ENCODE measurements at places on chromosomes 2 and 18.

DNA sequence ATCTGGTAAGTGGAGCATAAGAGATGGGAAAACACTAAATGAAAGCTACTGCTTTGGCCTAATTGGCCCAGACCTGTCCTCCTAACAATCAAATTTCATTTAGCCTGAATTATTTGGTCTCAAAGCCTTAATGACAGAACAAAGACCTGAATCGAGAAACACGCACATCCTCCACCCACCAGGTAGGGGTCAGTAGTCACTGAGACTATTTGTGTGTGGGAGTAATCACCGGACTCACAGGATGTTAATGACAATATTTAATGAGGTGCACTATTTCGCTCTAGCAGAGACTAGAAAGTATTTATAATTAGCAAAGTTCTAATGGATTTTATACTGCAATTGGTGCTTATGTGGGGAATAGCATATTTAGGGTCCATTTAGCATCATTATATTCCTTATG, 68.1 kb downstream of the RBM43 start:
- DNase-seq = no peak

GRCh38 chr2:67408346-67408745, 11.2 kb downstream of the ETAA1 start:
- DNase-seq = no peak

- DNase-seq = no peak
Measured at GRCh38 chr2:113875135-113875534, 14.8 kb upstream of the ACTR3 start.

DNA sequence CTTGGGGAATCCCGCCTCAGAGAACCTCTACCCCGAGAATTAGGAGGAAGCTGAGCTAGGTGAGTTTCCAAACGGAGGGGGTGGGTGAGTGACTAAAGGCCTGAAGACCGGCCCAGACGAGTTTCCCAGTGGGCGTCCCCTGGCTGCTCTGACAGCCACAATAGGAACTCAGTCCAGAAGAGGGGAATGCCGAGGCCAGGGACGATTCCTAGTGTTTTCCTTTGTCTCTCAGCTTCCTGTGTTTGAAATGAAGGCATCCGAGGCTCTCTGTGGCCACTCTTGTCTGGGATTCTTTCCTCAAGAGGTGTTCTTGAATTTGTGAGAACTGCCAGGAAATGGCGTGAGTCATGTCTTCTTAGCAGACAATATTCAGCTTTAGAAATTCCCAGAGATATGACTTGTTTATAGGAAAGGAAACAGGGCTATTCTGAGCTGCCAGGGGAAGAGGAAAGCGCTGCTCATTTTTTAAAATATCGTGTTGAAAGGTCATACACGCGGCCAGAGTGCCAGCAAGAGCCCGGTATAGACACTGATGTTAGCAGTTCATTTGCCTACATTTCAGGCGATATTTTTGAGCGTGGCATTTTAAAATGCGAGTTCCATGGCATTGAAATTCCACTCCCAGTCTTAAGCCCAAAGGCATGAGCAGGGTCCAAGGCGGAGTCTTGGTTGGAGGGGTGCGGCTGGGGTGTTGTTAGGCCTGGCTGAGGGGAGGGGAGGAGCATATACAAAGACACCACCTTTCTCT, 169.1 kb upstream of the KLF7 start:
- peak; percentile 58 for DNase-seq

DNA sequence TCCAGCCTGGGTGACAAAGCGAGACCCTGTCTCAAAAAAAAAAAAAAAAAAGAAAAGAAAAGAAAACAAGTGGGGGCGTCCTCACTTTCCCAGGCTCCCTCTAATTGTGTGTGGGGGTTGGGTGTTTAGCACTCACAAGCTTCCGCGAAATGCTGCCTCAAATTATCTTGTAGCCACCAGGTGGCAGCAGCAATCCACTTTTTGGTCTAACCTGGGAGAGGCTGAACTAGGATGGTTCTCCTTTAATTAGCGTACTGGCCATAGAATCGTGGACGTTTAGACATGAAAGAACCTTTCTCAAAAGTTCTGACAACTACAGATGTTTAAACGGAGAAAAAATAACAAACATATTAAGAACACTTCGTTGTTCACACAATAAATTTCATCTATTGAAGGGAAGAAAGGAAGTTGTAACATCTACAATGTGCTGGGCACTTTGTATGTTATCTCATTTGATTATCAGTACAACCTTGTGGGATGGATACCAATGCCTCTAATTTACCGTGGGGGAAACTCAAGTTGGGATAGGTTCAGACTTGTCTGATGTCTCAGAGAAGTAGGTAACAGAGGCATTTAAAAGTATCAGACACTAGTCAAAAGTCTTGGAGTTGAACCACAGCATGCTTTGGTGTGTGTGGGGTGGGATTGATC, 122.7 kb upstream of the NABP1 start:
- peak; percentile 86 for DNase-seq

- no peak for DNase-seq
Measured at GRCh38 chr2:62396880-62397279, 109.1 kb downstream of the TMEM17 start.

GRCh38 chr2:214649440-214650205, 159.9 kb downstream of the BARD1 start:
- DNase-seq = no peak

DNA sequence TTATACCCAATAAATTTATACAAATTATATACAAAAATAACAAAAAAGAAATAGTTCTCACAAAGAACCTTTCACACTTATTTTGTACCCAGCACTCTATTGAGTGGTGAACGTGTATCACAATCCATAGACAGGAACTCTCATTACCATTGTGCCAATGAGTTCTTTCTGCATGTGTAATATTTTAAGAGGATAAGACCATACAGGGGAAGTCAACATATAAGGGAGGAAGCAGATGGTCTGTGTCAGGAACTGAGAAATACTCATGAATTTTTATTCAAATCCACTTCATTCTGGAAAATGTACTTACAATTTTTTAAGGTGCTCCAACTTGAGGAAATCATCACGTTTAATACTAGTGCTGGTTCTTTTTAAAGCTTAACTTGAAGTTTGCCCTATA, 27.1 kb upstream of the ELOA2 start:
- no peak for DNase-seq

- DNase-seq = no peak
Measured at GRCh38 chr2:152426801-152427200, 91.8 kb downstream of the FMNL2 start.

DNA sequence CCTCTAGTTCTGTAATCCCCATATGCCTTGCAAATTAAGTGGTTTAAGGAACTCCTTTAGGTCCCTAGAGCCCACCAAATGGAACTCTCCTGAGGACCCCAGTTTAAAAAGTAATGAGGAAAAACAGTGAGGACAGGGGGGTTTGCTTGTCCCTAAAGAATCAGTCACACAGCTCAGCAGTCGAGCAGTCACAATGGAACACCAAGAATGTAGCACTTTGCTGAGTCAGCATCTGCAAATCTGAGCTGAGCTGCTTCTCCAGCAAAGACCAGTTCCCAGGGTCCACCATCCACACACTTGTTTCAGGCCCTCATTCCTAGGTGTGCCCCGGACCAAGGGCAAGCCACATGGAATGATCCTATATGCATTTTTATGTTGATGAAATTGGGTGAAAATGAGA, 46.2 kb upstream of the NEDD4L start:
- no peak for DNase-seq

- DNase-seq = no peak
Measured at GRCh38 chr2:187477051-187477450, 29.0 kb upstream of the CALCRL start.

GRCh38 chr2:175853616-175853890, 148.5 kb downstream of the LNPK start:
- DNase-seq = no peak

GRCh38 chr2:157327200-157327599, 1.6 kb upstream of the ERMN start:
- no peak for DNase-seq

- DNase-seq = no peak
Measured at GRCh38 chr2:10289891-10290290, 12.8 kb upstream of the HPCAL1 start.

DNA sequence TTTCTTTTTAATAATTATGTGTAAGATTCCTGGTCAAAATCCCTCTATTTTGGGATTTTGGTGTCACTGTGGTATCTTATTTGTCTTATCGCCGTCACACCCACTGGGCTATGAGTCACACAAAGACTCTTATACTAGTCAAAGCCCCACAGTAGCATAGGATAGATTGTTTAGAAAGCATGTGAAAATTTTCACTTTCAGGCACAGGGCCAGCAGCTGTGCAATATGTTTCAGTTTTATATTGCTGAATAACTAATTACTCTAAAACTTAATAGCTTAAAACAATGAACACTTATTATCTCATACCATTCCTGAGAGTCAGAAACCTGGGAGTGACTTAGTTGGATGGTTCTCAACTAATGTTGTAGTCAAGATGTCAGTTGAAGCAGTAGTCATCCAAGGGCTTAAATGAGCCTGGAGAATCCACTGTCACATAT, 24.0 kb downstream of the CFAP210 start:
- DNase-seq = no peak

GRCh38 chr2:168912466-168912865, 11.4 kb downstream of the G6PC2 start:
- DNase-seq = no peak

DNA sequence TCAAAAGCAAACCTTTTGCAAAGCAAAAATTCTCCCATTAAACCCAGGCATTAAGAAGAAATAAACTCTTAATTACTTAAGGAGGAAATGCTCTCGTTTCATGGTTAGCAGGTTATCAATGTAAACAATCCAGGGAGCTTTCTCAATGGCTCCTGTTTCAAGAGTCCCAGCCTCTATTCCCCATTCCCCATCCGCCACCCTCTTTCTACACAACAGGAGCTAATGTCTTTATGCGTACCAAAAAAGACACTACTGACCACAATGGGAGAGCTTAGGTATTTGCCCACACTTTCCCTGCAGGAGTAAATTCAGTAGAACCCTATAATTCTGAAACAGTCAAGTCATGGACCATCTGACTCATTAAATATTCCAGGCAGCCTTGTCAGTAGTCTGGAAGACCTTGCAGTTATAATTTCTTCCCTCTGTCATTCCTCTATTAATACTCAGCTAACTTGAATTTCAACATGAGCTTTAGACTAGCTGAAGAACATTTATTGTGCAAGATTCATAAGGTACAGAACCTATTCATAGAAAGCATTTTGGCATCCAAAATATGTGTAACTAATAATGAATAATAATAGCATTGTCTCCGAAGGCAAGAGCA, 48.6 kb downstream of the SLC8A1 start:
- DNase-seq = no peak

GRCh38 chr18:73340135-73340977, 472.6 kb upstream of the NETO1 start:
- no peak for DNase-seq

GRCh38 chr2:9086465-9086864, 83.0 kb upstream of the MBOAT2 start:
- no peak for DNase-seq

DNA sequence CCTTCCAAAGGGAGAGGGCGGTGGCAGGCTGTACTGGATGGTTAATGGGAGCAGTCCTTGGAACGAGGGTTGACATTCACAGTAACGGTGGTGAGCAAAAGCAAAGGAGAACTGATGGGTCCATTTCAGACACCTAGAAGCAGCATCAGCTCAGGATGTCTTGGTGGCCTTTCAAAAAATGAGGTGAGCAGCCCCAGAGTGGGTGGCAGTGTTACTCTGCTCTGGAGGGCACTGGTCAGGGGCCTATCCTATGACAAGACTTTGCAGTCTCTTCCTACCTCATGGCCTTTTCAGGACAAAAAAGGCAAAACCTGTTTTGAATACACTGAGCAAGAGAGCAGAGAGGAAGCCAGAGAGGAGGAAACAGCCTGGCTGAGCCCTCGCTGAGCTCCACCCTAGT, 23.5 kb downstream of the CAPN14 start:
- no peak for DNase-seq

DNA sequence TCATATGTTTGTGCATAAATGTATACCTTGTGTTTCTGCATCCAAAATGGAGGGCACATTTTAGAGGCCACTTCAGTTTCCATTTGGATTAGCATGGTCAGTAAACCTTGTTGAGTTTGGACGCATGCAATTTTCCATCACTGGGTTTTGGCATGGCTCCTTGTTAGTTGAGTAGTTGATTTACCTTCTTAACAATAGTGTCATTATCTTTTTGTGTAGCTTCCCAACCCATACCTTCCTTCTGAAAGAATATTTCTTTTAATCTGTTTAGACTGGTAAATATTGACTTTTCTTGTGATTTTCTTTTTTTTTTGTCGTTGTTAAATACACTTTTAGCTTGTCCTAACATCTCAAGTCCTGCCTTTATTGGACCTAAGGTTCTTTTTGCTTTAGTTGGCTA, 15.5 kb downstream of the RPIA start:
- no peak for DNase-seq

DNA sequence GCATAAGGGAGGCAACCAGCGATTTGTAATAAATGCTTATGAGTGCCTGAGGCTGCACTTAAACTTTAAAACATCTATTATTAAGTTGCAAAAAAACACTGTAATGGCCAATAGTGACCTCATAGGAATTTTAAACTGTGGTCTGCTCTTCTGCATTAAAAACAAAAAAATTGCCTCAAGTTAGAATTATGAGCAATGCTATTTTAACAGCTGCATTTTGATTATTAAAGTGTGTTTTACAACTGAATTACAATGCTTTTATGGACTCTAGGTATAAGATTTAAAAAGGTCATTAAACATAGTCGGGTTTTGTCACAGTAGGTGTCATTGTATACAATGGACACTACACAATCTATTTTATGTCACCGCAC, 528.7 kb upstream of the FANCL start:
- DNase-seq = no peak

GRCh38 chr2:240794178-240794721, 25.8 kb downstream of the KIF1A start:
- no peak for DNase-seq

DNA sequence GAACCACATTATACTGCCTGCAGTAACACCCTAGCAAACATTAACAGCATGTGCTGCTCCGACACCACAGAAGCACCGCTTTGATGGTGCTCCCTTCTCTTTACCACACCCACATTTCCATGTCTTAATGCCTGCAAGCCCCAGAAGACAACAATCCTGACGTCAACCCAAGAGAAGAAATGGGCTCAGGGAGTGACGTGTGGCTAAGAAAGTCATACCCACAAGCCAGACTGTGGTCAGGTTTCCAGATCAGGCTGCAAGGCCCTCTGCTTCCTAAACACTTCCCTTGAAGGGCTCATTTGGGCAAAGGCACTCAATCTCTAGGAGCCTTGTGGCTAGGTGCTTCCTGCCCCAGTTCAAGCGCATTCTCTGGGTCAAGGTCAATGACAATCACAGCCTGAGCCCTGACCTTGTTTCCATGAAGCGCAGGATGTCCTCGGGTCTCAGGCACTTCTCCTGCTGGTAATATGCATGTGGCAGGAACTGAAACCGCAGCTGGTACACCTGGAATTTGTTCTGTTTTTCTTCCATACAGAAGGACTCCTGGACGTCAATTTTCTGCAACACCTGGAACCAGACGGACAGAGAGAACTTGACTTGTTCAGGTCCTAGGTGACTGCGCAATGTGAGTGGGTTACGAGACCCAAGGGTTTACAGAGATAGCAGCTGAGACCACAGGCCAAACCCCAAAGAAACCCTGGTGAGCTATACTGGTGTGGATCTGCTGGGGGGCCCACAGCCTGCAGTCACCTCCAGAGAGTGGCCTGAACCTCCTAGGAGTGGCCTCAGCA, 67.2 kb downstream of the POLR1A start:
- peak; percentile 68 for DNase-seq

GRCh38 chr2:70716951-70717350, 51.0 kb downstream of the ADD2 start:
- DNase-seq = no peak
